NCI-H510A (cell line): ENCODE measurements at places on chromosomes 3 and 15.

DNA sequence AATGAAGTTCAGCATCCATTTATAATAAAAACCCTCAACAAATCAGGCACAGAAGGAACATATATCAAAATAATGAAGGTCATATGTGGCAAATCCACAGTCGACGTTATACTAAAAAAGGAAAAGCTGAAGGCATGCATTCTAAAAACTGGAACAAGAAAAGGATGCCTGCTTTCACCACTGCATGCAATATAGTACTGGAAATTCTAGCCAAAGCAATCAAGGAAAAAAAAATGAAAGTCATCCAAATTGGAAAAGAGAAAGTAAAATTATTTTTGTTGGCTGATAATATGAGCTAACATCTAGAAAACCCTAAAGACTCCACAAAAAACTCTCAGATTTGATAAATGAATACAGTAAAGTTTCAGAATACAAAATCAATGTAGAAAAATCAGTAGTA lies 1123.2 kb downstream of the TBL1XR1 start:
- DNase-seq: no peak

- no peak for DNase-seq
Measured at GRCh38 chr15:81491414-81492096, 117.5 kb upstream of the TMC3 start.

GRCh38 chr3:138818185-138818860 lies 16.4 kb downstream of the PIK3CB start:
- no peak for DNase-seq

DNA sequence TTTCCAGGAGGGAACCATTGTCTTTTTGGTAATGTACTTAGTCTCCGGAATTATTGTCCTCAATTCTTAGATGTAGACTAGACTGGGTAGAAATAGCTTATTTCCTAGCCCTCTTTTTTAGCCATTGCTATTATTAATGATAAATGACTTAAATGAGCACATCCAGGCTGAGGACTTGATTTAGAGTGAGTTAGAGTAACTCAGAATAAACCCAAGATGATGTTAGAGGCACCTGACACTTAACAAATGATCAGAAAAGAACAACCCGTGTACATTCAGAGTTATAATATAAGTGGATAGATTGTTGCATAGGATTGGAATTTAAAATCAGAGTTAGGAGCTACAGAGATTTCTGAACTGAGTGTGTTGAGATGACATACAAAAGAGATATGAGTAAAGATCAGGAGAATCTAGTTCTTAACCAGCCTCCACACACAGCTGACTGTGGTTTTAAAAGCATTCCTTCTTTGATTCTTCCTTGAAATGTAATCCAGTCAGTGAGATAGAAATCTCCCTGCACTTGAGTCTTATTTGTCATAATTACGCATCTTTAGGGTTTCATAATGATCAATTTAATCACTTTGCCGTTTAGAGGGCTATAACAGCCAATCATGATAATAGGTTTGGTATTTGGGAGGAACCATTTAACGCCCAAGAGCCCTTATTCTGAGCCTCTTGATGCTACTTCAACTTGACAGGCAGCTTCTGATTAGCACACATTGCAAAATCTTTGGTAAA lies 366.5 kb downstream of the GAP43 start:
- DNase-seq: no peak

- no peak for DNase-seq
Measured at GRCh38 chr3:133489466-133490085, 83.9 kb upstream of the CDV3 start.

GRCh38 chr3:70829092-70829491 lies 516.7 kb upstream of the MDFIC2 start:
- DNase-seq: no peak

DNA sequence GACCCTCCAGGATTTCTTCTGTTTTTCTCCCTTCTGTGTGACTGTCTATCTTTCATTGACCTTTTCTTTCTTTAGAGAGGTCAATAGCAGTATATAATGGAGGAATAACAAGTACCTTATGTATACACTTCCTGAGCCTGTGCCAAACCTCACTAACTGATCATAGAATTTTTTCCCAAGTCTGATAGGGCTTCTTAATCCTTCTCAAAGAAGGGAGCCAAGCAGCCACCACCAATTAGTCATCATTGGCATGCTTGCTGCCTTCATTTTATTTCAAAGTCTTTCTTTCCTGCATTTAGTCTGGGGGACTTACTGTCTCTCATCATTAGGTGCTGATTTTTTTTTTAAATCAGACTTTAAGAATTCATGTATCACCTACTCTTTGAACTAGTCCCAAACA lies 327.0 kb downstream of the FEZF2 start:
- DNase-seq: no peak

DNA sequence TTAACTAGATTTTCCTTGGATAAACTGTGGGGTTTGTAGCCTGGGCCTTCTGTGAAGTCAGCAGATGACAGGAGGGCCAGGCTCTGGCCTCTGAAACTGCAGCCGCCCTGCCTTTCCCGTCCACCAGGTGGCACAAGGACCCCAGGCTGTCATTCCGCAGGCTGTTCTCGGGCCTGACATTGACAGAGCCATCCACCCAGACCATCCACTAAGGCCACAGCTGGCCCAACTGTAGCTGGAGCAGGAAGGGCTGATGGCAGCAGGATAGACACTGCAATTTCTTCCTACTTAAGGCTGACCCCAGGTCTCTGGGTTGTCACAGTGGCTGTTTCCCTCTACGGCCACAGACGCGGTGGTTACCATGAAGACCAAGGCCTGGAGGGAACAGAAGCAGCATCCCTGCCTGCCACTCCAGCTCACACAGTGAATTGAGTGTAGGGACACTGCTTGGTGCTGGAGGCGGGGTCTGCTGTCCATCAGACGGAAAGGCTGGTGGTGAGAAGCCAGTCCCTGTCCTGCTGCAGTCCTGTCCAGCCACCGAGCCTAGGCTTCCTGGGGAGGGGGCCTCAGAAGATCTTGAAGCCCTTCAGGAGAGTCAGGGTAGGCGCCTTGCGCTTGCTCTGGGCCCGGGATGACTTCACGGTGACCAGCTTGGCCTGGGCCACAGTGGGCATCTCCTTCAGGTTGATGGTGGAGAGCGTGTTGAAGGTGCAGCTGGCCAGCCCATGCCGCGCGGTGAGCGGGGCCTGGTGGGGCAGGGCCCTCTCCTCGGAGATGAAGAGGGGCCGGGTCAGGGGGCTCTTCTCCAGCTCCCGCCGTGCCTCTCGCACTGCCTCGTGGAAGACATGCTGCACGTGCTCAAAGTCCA lies 9.4 kb downstream of the SLC51B start:
- DNase-seq: peak; percentile 33

DNA sequence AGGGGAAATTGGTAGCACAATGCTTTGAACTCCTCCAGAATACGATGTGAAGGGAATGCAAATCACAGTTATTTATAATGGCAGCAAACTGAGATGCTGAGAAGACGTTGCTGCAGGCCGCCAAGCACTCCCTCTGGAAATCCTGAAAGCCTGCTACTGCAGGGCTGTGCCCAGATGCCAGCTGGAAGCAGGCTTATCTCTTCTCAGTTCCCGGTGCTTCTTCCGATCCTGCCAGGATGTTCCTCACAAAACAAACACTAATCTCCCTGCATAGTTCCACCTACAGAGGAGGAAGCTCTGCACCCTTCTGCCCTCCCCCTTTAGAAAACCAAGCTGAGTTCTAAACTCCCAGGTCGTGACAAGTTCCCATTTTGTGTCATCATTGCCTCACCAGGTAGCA lies 201.7 kb upstream of the BCL6 start:
- no peak for DNase-seq

GRCh38 chr3:116863270-116863770 lies 153.7 kb downstream of the TUSC7 start:
- DNase-seq: no peak
